ENCODE measurements at places on chromosomes 3 and 15. TPM values are rescaled to one million over a fixed set of nuclear protein-coding genes. Genes with fewer than 3 reads are reported as not detected.

DNA sequence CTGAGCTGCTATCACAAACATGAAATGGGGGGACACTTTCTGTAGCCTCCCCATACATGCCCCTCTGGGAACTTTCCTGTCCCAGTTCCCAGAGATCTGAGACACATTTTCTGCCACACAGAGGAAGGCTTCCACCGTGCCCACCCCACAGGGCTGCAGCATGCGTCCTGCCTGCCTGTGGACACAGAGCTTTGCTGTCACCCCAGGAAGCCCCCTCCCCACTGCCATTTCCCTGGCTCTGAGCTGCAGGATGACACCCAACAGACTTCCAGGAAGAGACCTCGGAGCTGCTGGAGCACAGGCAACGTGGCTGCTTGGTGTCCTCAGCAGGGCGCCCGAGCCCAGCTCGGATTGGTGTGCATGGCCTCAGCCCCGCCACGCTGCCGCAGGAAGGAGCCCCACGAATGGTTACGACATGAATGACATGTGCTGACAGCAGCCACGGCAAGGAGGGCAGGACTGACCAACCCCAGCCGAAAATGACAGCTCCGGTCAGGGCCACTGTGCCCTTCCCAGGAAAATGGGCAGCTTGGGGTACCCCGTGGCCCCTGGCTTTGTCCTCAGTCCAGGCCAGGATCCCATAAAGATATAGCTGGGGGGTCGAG lies 81.3 kb downstream of the VGLL4 start:
- DNase-seq = no peak

DNA sequence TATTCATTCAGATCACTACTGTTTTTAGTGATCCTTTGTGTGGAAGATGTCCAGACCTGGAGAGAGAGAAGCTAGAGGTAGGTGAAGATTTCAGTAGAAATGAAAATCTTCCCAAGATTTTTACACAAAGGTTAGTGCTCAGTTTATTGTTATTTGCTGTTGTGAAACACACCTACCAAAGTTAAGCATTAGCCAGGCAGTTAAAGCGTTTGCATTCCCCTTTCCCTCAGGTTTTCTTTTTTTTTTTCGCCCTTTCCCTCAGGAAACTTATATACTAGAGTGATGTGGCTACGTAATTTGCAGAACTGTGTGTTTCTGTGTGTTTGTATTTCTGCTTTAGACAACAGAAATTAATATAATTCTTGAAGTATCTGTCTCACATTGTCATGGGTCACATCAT lies 34.5 kb downstream of the USP3 start:
- no peak for DNase-seq

DNA sequence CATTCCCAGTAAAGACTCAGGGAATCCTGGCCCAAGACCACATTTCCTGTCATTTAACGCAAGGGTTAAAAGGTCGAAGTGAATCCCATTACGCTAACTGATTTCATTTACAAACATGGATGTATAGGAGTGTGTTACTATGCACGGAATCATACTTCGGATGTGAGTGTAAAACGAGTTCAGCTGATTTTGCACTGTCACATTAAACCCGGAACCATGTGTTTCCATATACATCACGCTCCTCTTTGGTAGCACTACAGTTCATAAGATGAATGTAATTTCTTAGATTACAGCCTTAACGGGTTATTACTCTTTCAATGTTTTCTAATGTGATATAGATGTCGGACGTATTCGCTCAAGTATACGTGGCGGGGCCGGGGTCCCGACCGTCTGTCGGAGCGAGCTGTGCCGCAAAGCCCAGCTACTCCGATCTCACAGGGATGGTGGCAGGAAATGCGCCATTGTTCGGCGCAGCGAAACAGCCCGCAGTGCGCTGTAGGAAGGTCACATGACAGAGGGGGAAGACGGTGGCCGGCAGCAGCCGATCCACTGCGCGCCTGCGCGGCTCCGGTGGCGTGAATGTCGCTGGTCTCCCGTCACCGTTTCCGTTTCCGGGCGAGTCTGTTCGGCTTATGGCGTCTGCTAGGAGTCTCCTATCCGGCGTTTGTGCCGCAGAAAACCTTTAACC lies 97.3 kb downstream of the NPAP1 start:
- peak; percentile 52 for DNase-seq

GRCh38 chr3:122405015-122405414 lies 10.8 kb downstream of the WDR5B start:
- DNase-seq = no peak

- peak; percentile 61 for DNase-seq
Observed at GRCh38 chr3:53881691-53882593, at the start of gene ACTR8. ACTR8 (minus strand) TSS chr3:53882152; CDS start chr3:53882101, 51 bp downstream.

Gene DZIP3
- polyA plus RNA-seq = 12.2 TPM

DNA sequence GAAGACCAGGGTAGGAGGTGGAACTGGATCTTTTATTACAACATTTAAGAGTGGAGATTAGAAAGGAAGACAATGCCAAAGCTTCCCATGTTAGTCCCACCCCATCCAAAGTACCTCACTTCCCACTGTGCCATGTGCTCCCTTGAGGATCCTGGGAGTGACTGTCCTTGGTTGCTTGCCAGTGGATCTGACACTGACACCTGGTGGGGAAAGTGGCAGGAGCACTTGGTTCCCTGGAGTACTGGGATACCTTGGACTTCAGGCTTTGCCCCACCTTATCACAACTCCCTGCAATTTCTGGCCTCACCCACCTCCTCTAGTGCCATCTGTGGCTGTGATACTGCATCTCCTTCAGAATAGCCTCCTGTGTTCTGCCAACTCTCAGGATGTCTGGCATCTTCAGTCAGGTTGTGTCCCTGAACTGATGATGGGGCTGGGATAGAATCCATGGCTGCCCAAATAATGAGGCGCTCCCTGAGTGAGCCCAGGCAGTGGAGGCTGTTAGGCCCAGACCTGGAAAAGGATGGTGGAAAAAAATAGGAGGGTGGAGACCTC lies 1.3 kb downstream of the ELL3 start:
- no peak for DNase-seq
